CD4-positive, alpha-beta T cell treated with Interleukin-15 for 4 hours (primary cell): ENCODE measurements at places on chromosomes 11 and 22.

- no peak for DNase-seq
Measured at GRCh38 chr11:117931971-117932370, 2.8 kb upstream of the TMPRSS13 start.

DNA sequence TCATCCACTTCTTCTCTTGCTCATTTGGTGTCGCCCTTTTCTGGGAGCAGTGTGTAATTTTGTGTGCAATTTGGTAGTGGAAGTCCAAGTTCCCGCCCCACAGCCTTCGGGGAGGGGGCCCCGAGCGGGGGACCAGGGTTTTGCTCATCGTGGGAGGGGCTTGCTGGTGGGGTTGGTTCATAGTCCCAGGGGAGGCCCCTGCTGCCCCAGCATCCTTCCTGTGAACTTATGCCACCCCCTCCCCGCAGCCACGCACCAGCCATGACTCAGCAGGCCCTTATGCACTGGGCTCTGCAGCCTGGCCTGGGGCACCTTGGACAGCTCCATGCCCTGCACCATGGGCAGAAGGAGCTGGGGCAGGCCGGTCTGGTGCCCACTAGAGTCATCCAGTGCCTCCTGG, 1183.6 kb downstream of the BRD1 start:
- DNase-seq: no peak

DNA sequence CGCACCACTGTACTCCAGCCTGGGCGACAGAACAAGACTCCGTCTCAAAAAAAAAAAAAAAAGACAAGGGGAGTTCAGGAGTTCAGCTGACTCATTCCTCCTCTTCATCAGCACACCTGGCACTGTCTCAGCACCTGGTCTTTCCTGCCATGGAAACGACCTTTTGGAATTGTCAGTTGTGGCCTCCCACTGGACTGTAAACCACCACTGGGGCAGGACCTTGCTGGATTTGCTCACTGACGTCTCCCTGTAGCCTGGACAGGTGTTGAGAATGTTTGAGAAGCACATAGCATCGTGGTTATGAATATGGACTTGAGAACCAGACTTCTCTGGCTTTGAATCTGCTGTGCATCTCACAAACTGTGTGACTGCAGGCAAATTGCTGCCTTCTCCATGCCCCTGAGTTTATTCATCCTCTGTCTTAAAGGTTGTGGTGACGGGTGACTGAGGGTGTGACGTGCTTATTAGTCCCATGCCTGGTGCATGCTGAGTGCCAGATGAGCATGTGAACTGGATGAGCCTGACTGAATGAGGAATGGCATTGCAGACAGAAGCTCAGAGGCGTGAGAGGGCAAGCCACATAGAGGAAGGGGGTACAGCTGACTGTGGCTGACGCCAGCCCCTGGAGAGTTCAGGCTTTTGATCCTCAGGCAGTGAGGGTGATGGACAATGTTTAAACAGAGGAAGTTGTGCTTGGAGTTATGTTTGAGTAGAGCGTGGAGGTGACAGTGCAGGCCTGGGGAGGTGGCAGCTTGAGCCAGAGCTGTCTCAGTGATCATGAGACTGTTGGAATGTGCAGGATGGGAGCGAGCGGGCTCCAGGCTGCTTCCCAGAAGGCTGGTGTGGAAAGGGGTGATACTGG, 12.7 kb downstream of the TOM1 start:
- DNase-seq: no peak

GRCh38 chr11:34601085-34601444, 19.8 kb upstream of the EHF start:
- DNase-seq: no peak

DNA sequence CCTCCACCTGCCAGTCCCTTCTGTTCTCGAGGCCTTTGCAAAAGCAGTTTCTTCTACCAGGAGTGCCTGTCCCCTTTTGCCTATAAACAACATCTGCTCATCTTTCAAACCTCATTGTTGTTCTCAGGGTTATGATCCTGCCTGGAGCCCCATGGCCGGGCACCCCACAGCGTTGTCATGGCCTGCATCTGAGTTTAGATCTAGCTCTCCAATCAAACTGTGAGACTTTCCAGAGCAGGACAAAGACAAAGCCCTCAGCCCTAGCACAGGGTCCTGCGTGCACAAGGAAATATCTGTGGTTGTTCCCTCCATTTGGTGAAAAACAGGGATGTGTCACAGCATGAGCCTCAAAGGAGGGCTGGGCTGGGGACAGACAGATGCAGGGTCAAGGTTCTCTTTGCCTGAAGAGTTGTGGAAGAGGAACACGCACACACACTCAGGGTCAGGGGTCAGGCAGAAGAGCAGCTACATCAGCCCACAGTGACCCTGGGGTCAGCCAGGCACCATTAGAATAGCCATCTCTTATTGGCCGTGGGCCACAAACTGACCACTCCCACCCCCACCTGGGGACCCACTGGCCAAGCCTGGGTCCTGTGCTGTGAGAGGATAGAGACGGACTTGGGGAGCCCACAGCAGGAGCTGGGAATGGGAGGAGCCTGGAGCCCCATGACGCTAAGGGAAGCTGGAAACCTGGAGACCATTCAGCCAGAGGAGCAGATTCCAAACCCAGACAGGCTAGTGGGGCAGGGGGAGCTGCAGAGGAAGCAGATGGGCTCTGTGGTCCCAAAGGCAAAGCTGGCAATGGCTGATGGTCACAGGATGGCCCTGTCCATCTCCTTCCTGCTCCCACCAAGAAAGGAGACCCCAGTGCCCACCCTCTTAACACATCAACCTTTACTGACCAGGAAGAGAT, 99.4 kb downstream of the PDE2A start:
- no peak for DNase-seq

GRCh38 chr11:114159320-114159719, 99.8 kb downstream of the ZBTB16 start:
- DNase-seq: peak; percentile 49

- no peak for DNase-seq
Measured at GRCh38 chr11:71908218-71908617, 20.2 kb downstream of the XNDC1N start.

DNA sequence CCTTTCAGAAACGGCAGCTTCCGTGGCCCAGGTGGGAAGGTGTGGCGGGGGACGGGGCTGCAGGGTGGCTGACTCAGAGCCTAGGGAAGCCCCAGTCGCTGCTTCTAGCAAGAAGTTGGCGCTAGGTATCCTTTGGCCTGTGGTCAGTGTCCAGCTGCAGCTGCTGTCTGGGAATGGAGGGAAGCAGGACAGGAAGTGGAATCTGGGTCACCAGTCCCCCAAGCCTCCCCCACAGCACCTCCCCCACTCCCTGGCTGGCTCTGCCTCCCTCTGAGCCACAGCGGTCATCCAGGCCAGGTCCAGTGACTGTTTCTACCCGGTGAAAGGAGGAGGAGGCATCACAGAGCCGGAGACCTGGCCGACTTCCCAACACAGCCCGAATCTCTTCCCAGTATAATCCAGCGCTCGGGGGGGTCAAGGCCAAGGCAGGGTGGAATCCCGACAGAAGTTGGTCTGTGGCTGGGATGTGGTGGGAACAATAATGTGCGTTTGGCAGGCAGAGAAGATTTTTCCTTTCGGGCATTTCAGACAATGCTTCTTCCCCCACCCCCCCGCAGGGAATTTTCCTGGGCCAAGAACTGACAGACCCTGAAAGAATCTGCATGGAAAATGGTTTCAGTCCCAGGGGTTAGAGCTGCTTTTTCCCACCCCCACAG, 45.1 kb downstream of the C11orf96 start:
- no peak for DNase-seq

- DNase-seq: no peak
Measured at GRCh38 chr11:87359401-87359800, 321.7 kb downstream of the TMEM135 start.

DNA sequence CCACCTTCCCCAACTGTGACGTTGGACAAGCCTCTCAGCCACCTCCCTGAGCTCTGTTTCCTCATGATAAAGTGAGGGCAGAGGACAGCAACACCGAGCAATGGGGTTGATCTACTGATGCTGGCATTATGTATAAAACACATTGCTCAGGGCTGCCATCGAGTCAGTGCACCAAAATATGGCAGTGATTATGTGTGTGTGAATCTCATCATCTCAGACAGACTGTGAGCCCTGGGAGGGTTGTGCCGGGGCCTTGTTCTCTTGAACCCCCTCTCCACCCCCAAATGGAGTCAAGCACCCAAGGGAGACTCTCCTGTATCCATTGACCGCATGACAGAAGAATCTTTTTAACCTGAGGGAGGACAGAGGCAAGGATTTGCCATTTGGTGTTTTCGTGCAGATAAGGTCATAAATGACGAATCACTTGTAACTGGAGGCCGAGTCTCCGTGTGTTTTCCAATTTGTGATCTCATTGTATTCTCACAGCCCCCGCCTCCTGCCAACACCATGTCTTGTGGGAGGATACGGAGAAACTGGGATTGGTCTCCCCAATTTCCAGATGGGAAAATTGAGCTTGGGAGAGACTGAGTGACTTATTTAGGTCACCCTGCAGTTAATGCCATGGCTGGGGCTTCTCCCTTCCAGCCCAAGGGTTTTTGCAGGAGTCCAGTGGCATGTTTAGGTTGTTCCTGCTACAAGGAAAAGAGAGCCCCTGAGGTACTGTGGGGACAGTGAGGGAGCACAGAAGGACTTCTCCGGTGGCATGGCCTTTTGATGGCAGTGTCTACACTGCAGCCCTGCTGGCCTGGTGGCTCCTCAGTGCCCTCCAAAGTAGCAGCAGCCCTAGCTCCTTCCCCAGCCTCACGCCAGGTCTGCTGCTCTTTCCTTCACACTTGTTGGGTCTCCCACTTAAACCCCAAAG, 52.4 kb downstream of the CHRDL2 start:
- DNase-seq: no peak

- no peak for DNase-seq
Measured at GRCh38 chr11:11261629-11262028, 91.4 kb downstream of the CSNK2A3 start.

DNA sequence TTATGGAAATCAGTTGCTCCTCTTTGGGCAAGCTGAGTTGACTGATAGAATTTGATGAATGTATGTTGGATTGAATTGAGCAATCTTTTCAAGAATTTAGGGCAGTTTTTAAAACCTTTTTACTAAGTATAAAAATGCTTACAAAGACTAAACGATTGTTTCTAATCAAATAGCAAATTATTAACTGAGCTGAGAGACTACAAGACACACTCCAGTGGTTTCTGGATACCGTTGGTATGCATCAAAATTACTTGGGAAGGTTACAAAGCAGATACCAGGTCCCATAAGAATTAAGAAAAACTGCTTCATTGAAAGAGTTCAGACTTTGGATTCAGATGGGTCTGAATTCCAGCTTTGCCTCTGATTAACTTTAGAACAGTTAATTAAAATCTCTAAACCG, 721.4 kb downstream of the FAM181B start:
- DNase-seq: no peak

DNA sequence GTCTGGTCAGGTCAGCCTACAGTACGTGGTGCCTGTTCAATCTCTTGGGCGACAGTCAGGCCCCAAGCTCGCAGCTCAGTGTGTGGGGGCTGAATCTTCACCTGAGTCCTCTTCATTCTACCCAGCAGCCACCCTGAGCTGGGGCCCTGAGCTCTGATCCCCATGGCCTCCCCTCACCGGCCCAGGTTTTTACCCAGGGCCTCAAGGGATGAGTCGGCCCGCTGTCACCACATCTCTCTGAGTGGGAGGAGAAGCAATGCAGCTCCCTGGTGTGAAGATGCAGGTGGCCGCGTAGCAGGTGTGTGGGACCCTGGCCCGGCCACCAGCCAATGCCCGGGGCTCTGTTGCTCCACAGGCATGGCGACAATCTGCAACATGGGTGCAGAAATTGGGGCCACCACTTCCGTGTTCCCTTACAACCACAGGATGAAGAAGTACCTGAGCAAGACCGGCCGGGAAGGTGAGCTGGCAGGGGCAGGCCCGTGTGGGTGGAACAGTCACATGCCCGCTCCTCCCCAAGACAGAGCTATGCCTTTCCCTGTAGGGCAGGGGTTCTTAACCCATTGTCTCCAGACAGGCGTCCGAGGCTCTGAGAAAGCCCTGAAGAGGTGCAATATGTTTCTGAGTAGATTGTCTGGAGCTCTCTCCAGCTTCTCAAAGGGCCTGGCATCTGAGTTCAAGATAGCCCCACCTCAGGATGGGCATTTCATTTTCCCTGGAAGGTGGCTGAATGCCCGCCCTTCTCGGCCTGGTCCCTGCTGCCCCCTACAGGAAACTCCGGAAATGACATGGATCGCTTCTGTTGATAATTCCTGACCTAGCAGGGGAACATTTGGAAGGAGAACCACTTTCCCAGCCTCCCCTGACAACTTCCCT, 26.9 kb downstream of the POLR3H start:
- peak; percentile 32 for DNase-seq

DNA sequence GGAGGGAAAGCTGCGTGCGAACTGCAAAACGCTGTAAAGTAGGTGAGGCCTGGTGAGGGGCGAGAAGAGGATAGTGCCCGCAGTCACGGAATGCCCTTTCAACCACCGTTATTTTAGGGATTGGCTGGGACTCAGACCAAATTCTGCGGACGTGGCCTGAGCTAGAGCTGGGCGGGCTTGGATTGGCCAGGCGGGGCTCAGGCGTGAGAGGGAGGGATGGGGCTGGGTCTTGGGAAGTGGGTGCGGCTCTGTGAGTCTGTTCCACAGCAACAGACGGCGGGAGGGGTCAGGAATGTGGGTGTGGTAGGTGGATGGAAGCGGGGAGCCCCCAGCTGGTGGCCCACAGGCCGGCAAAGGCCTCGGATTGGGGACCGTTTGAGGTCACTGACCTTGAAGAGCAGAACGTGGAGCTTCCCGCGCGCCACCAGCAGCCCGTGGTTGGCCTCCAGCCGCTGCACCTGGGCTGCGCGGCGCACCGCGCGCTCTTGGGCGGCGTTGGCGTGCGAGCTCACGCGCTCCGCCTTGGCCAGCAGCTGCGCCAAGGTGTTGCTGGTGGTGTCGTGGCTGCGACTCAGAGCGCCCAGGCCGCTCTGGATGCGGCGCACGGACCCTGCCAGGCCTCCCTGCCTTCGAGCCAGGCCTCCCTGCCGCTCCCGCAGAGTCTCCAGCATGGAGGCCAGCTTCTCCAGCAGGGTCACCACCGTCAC, 444 bp downstream of the CAVIN3 start:
- DNase-seq: no peak

GRCh38 chr11:112310419-112310818, 49.8 kb upstream of the PLET1 start:
- DNase-seq: no peak

DNA sequence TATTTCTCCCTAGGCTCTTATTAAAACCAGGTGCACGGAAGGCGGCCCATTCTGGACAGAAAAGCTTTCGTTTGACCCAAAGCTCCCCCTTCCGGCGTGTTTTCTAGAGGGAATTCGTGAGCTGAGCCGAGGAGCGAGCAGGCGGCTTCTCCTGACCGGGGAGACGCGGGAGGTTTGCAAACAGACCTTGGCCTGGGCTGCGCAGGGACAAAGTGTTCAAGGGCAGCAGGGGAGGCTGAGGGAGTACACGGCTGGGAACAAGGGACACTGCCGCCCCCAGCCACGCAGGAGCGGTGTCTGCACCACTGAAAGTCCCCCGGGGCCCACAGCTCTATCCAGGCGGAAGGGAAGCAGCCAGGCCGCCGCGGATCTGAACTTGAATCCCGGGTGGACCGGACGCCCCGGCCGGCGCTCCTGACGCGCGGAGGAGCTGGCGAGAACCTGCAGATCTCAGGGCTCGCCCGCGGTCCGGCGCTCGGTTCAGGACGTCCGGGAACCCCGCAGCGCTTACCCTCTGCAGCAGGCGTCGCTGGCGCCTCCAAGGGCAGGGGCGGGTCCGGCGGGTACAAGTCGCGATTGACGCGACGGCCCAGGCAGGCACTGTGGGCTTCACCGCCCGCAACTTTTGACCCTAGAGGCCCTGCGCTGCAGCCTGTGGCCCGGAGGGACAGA, 101.9 kb downstream of the WT1 start:
- DNase-seq: peak; percentile 7
